ENCODE measurements at places on chromosomes 5 and 9. TPM values are rescaled to one million over a fixed set of nuclear protein-coding genes. Genes with fewer than 3 reads are reported as not detected.

GRCh38 chr5:127068493-127069214 is 4.6 kb downstream of the C5orf63 start:
- H3K4me1 ChIP-seq = no peaks in the 10 kb centered on the region
- no peak overlapping the region for H3K27ac ChIP-seq
- no peak for DNase-seq
- H3K36me3 ChIP-seq = no peaks in the 10 kb centered on the region

- no peak overlapping the region for H3K4me3 ChIP-seq
- H3K36me3 ChIP-seq = no peaks in the 10 kb centered on the region
- no peak overlapping the region for H3K27ac ChIP-seq
- H3K4me1 ChIP-seq = peaks cover 11% of the 10 kb centered on the region
These were observed 7.0 kb downstream of the PDE6A start for GRCh38 chr5:149937610-149938009.

GRCh38 chr9:18390393-18390792 is 83.6 kb upstream of the ADAMTSL1 start:
- no peak overlapping the region for H3K4me3 ChIP-seq
- no peak for DNase-seq
- no peaks in the 10 kb centered on the region for H3K36me3 ChIP-seq
- no peak overlapping the region for H3K27ac ChIP-seq
- no peaks in the 10 kb centered on the region for H3K4me1 ChIP-seq

GRCh38 chr9:129811967-129812363 is 9.0 kb downstream of the TOR1B start:
- H3K4me3 ChIP-seq = no peak overlapping the region
- H3K27me3 ChIP-seq = no peaks in the 10 kb centered on the region
- peaks cover 28% of the 10 kb centered on the region for H3K4me1 ChIP-seq
- H3K27ac ChIP-seq = no peak overlapping the region
- no peaks in the 10 kb centered on the region for H3K36me3 ChIP-seq
- DNase-seq = no peak

CCL27 gene
- not detected for total RNA-seq

HACD4 gene
- 8.3 TPM for total RNA-seq

All from Peyer's patch (tissue), 4 donors.